ENCODE measurements at places on chromosomes 2 and 18.

DNA sequence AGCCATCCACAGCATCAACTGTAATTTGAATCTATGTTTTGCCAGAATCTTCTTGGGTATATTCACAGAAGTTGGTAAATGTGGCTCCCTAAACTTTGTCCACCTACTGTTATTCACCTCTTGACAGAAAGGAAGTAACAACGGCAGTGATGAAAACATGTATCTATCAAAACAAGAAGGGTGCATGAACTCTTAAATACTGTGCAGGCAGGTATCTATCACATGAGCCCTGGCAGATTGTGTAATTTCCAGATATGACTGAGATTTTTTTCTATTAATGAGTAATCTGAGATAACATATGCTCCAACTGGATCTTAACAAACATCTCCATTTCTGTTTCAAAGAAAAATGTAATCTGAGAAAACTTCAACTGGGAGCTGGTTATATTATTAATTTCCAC lies 36.6 kb downstream of the SFT2D3 start:
- no peak for DNase-seq

GRCh38 chr2:238461051-238461450 lies 34.3 kb downstream of the ASB1 start:
- DNase-seq = no peak

GRCh38 chr2:74919827-74920226 lies 38.6 kb upstream of the POLE4 start:
- DNase-seq = peak; percentile 52

GRCh38 chr2:120548627-120549608 lies 186.8 kb upstream of the GLI2 start:
- no peak for DNase-seq

DNA sequence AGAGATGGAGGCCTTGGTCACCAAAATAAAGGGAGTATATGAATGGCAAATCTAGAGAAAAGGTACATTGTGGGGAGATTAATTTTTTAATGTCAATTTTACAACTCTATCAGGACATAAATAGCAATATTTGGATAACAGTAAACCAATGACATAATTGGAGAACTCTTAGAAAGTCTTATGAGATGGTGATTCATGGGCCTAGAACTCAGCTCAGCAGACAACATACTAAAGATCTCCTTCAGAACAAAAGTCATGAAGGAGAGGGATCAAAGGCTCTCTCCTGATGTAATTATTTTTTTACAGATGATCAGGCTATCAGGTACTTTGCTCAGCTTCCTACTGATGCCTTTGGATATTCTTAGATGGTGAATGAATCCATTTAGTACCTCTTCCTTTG lies 90.0 kb downstream of the CRACDL start:
- no peak for DNase-seq

All from stimulated activated CD8-positive, alpha-beta memory T cell treated with anti-CD3 and anti-CD28 coated beads, Interleukin-15, amount 100 ng/mL, for 24 hours (primary cell).